ENCODE measurements at places on chromosomes 12 and 14. TPM values are rescaled to one million over a fixed set of nuclear protein-coding genes. Genes with fewer than 3 reads are reported as not detected.
A peak's percentile ranks its signal among the peaks of the same experiment; 100 is the strongest.

DNA sequence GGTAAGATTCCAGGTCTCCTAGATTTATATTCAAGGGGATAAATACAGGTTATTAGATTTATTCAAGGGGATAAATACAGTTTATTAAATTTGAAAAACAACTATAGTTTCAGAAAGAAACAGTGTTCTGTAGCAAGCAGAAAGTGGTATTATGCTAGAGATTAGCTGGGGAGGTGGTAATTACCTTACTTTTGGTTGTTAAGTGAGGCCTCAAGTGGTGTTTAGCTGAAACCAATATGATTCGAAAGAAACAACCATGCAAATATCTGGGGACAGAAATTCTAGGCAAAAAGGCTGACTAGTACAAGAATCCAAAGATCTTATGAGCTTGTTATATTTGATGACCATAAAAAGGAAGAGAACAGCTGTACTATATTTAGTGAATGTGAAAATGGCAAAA lies 6.2 kb downstream of the OR4N5 start:
- no peak for DNase-seq

DNA sequence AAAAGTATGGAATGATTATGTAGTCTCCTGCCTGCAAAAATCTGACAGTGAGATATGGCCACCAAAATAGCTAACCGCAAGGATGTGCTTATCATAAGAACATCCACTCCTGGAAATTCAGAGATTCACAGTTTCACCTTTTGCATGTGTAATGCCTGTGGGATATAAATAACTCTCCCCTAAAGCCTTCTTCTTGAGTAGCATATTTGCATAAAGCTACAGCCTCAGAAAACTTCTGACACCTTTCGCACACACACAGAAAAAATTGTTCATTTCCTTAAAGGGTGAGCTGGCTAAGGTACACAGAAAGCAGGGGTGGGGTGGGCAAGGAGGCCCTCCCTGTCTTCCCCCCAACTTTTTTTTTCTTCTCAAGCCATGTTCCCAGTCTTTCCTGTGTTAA lies 3.1 kb upstream of the IGF1 start:
- no peak for DNase-seq

GRCh38 chr12:69905801-69906200 lies 80.8 kb downstream of the MYRFL start:
- DNase-seq: no peak

GRCh38 chr14:95385701-95386100 lies 66.0 kb upstream of the CLMN start:
- DNase-seq: no peak

DNA sequence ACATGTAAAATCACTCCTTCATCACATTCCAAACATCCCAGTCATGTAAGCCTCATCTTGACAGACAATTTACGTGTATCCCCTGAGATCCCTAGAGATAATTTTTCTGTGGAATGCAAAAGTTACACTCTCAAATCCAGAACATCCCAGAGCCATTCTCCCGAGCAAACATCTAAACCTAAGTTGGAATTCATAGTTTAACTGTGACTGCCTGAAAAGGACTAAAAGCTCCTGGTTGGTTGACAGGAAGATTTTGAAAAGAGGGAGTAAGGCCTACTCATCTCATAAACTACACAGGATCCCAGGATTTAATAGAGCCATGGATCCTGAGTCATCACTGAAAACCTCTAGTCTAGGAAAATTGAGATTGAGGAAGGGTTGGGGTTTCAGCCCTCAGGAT lies 123.6 kb downstream of the SCN8A start:
- no peak for DNase-seq

- no peak for DNase-seq
Observed at GRCh38 chr14:51735851-51736250, 84.1 kb downstream of the FRMD6 start.

DNA sequence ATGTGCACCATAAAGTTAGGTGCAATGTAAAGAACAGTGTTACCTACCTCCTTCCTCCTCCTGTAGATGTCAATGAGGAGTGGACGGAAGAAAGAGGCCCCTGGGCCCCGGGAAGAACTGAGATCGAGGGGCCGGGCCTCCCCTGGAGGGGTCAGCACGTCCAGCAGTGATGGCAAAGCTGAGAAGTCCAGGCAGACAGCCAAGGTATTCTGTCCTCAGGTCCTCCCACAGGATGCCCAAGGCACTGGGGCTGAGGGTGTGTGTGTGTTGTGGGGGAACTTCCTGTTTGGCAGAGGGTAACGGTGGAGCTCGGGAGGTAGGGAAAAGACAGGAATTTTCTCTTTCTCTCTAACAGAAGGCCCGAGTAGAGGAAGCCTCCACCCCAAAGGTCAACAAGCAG lies 6.4 kb downstream of the ATN1 start:
- DNase-seq: peak; percentile 68

GRCh38 chr12:106816231-106816630 lies 41.7 kb downstream of the RIC8B start:
- DNase-seq: no peak

GRCh38 chr12:112961536-112961935 lies 16.8 kb upstream of the OAS2 start:
- no peak for DNase-seq

GRCh38 chr12:132439333-132439904 lies 50.5 kb upstream of the FBRSL1 start:
- DNase-seq: no peak

DNA sequence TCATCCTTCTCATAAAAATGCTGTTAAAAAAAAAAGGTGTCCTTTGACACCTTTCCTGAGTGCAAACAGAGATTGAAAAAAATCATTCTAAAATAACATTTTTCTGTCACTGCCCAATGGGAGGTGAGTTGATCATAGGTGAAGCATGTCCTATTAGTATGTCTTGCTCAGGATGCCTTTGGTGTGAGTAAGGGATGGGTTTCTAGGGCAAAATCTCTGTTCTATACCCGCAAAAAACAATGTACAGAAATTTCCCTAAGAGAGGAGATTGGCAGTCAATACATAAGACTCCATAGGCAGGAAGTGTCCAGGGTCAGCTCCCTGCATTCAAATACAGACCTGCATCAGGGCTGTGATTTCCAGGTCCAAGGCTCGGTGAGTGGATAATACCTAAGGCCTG lies 195.2 kb downstream of the DAD1 start:
- DNase-seq: no peak

DNA sequence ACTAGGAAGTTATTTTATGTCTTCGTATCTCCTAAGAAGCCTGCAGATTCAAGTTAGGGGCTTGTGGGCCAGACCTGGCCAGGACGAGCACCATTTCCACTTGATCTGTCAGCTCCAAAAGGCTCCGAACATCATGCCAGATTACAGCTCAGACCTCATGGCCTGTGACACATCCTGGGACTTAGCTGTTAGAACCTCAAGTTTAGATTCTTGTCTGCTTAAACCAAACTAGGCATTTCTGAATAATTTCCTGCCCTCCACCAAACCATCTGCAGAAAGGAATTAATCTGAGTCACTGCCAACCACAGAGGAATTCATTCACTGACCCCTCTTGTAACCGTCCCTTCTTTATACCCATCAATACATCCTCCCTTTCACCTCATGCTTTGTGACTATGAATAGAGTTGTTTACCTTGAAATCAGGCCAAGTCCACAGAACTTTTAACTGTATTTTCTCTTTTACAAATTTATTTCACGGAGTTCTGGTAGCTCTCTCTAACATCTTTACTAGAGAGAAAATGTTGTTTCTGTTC lies 120.3 kb downstream of the FBXL14 start:
- no peak for DNase-seq

- DNase-seq: peak; percentile 76
Observed at GRCh38 chr12:3803865-3804472, 51.1 kb upstream of the CRACR2A start.

DNA sequence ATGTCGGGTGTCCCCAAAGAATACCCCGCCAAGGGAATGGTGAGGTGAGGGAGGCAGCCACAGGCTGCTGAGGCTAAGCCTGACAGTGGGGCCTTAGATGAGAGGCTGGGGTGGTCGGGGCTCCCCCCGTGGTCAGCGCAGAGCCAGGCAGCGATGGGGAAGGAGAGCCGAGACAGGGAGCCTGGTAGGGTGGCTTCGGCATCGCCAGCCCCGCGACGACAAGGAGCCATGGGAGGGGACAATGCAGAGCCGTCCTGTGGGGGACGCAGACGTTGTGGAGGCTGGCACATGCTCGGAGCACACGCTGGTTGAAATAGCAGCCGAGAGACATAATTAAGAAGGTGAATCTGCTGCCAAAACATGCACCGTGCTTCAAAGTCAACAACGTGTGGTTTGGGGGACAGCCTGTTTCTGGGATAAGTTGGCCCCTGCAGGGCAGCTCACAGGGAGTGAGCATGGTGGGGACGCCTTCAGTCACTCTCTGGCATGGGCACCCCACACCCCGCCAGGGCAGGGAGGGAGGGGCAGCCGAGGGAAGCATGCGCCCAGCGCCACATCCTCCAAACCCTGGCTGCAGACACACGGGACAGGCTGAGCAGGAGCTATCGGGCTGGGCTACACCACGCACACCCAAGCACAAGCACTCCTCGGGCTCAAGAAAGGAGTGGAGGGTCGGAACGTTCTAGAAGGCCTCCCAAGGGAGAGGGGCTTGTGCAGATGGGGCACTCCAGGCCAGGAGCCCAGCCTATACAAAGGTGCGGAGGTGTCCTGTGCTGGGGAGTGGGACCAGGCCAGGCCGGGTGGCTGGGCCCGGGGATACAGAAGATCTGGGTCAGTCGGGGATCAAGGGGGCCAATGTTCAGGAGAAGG lies 66.6 kb upstream of the C14orf180 start:
- no peak for DNase-seq

DNA sequence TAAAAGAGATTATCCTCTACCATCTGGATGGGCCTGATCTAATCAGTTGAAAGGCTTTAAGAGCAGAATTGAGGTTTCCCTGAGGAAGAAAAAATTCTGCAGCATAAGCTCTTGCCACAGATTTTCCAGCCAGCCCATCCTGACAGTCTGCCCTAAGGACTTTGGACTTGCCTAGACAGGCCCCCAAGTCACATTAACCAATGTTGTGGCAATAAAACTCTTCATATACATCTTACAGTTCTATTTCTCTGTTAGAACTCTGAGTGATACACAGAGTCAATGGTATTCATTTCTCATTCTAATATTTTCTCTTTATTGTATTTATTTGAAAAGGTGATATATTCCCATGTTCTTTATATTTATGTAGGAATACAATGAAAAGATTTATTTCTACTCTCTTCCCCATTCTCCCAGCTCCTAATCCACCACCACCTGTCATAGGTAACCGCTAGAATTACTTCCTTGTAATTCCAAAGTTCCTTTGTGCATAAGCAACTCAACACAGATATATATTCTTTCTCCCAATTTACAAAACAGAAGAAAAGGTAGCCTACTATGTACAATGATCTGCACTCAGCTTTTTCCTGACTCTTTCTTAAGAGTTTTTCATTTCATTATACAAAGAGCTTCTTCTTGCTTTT lies 182.1 kb downstream of the CAPZA3 start:
- peak; percentile 69 for DNase-seq

DNA sequence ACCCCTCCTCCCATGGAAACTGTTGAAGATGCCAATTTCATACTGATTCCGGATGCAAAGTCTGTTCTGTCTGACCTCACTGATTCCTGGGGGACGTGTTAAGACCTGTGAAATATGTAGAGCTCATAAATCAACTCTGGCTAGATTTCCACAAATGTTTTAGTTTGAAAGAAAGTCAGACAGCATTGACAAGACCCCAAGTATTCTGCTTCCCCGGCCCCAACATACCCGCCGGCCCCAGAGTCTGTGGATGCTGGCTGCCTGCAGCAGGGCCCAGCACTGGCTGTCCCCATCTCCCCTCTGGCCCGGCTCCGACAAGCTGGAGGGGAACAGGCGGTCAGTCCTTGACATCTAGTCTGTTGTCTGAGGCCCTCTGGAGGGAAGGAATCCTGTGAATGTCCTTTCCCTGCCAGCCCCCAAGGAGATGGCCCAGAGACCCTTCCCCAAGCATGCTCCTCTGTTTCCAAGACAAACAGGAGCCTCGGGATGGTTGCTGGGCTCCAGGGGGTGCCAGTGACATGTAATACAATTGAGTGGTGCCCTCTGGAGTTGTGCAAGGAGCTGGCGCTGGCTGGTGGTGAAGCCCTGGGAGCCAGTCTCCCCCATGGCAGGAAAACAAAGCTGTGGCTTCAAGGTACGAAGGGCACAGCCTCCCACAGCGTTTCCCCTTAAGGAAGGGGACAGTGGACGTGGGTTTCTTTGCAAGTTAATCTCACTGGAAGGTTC lies 22.3 kb downstream of the FBLN5 start:
- DNase-seq: no peak

JAG2 gene
- total RNA-seq: 8.2 TPM

SERPINA10 gene
- total RNA-seq: 0.48 TPM

TESPA1 gene
- 1.6 TPM for total RNA-seq

USP5 gene
- 82.6 TPM for total RNA-seq

PTPRR gene
- 21.8 TPM for total RNA-seq

PABPN1 gene
- 197 TPM for total RNA-seq

TXNDC16 gene
- total RNA-seq: 7.8 TPM

CLEC4D gene
- total RNA-seq: 0.16 TPM

TOMM20L gene
- total RNA-seq: not detected

HOTAIR gene
- total RNA-seq: not detected

MIP gene
- not detected for total RNA-seq

All from colonic mucosa (tissue), 4 donors.